ENCODE measurements at places on chromosomes 2 and 18.

DNA sequence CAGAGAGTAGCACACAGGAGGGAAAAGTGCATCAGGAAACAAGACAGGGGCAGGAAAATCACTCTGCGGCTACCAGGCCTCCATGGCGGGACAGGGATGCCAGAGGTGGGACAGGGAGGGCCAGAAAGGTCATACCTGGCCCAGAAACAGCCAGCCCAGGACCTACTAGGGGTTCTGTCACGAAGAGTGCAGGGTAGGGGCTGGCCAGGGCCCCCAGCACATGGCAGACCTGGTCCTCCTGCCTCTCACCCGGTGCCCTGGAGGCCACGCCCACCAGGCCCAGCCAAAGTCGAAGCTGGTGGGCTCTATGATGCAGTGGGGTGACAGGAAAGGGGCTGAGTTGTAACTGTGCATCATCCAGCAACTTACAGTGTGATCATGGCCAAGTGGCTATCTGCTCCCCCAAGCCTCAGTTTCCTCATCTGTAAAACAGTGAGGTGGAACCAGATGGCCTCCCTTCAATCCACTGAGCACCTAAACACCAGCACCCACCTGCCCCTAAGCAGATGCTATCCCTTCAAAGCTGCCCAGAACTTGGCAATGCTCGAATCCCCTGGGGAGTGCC, 10.6 kb downstream of the CYP26B1 start:
- DNase-seq = no peak

DNA sequence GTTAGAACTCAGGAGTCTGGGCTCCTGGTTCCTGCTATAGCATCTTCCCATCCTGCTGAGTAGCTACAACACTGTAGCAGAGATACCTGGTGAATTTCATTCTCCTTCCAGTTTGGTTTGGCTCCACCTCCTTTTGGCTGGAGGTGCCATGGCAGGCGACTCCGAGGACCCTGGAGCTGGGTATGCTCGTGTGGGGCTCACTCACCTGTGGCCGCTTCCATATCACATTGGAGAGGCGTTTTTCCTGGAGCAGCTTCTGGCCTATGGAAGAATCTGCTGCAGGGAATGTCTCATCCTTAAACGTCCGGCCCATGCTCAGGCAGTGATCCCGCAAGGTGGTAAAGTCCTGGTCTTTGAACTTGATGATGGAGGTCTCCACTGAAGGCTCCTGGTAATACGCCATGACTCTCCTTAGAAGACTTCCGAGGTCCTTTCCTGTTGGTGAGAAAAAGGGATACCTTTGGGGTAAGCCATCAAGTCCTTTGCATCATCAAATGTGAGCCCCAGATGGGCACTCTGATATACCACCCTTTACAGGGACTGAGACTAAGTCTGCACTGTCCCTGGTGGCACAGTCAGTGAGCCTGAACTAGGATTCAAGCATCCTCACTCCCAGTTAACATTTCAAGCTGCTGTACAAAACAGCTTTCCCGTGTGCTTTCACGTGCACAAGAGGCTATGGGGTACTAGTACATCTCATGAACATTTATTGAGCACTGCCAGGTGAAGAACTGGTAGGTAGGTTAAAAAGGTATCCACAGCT, 20.1 kb downstream of the CAPN13 start:
- no peak for DNase-seq

GRCh38 chr18:820591-821165, 8.6 kb upstream of the YES1 start:
- DNase-seq = no peak

GRCh38 chr18:59846814-59847490, 52.8 kb upstream of the PMAIP1 start:
- DNase-seq = no peak

- DNase-seq = no peak
Measured at GRCh38 chr2:182921234-182921633, 54.8 kb upstream of the FRZB start.

All from left cardiac atrium (tissue), 4 donors.